ENCODE measurements at places on chromosomes 5 and 9.

GRCh38 chr5:150918613-150919012 is 13.8 kb upstream of the ZNF300 start:
- no peak for DNase-seq

DNA sequence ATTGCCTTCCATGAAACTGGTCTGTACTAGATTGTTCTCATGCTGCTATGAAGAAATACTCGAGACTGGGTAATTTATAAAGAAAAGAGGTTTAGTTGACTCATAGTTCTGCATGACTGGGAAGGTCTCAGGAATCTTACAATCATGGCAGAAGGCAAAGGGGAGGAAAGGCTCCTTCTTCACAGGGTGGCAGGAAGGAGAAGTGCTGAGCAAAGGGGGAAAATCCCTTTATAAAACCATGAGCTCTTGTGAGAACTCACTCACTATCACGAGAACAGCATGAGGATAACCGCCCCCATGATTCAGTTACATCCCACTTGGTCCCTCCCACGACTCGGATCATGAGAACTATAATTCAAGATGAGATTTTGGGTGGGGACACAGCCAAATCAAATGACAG is 163.2 kb downstream of the RFK start:
- DNase-seq: no peak

- DNase-seq: no peak
Measured at GRCh38 chr9:80698725-80699410, 990.5 kb downstream of the TLE1 start.

- peak; percentile 68 for DNase-seq
Measured at GRCh38 chr5:139458580-139459407, 3.7 kb downstream of the ECSCR start.

GRCh38 chr9:106487266-106487665 is 375.7 kb upstream of the ZNF462 start:
- DNase-seq: no peak

GRCh38 chr5:118933703-118934102 is 54.6 kb downstream of the DTWD2 start:
- no peak for DNase-seq

DNA sequence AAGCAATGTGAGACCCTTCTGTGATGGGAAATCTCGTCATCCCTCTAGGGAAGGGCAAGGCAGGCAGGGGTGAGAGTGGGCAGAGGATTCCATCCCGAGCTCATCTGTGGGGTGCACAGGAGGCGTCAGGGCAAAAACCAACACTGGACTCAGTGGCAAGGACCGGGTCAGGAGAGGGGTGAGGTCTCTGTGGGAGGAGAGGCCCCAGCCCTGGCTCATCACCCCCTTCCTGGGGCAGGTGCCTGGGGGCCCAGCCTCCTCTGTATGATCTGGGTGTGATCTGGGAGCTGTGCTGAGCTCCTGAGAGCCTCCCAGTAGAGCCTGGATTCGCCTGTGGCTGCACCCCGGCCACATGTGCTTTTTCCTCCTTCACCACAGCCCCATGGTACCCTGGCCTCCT is 597 bp downstream of the SPATA31E1 start:
- DNase-seq: no peak

- no peak for DNase-seq
Measured at GRCh38 chr9:134553996-134554372, 87.6 kb upstream of the COL5A1 start.

GRCh38 chr9:101966691-101967090 is 228.2 kb upstream of the GRIN3A start:
- DNase-seq: no peak

DNA sequence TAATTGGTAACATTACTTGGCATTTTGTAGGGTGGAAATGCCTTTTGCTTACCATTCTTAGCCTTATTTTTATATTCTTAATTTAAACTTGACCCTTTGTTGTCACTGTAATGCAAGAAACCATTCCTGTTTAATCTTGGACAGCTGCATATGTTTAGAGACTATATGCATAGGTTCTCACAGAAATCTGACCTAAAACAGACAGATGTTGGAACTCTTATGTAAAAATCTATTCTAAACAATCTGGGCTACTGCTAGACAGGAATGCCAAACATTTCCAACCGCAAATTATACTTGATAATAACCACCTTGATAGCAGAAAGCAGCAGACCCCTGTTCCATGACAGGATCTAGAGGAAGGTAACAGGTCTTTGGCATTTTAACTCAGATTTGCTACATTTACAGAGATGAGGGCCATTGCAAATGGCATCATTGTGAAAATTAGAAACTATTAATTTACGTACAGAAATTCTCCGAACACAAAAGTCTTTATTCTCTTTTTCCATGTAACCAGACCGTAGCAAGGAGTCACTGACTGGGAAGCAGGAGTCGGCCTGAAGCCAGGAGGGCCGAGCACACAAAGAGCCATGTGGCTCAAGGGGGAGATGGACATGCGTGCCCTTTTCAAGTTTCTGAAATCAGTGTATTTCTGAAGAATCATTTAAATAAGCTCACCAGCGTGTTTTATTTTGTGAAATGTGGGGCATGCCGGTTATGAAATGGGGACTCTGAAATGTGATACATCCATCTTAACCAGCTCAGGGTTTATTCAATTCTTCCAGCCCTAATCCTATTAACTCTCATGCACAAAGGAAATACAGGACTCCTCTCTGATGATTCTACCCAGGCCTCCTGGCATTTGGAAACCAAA is 139.3 kb downstream of the AOPEP start:
- DNase-seq: no peak

DNA sequence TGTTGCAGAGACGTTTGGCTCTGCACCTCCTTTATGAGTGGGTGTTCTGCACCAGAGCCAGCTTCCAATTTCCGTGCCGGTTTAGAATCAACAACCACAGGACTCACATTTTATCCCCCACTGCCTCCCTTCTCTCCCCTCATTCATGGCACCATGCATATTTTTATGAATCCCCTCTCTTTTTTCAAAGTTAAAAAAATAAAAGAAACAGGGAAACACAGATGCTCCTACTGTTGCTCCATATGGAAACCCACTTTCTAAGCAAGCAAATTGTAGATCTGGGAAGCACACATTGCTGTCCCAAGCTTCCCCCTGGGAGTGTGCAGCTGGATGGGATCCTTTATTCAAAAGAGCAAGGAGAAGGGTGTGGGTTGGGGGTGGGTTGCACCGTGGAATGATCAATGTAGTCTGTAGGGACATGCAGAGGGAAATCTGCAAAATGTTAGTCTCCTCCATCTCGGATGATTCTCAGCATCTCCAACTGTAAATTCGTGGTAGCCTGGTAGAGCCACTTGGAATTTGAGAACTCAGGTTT is 410.0 kb upstream of the ADAMTSL1 start:
- no peak for DNase-seq

GRCh38 chr5:135208903-135209721 is 175.1 kb upstream of the PITX1 start:
- DNase-seq: no peak

DNA sequence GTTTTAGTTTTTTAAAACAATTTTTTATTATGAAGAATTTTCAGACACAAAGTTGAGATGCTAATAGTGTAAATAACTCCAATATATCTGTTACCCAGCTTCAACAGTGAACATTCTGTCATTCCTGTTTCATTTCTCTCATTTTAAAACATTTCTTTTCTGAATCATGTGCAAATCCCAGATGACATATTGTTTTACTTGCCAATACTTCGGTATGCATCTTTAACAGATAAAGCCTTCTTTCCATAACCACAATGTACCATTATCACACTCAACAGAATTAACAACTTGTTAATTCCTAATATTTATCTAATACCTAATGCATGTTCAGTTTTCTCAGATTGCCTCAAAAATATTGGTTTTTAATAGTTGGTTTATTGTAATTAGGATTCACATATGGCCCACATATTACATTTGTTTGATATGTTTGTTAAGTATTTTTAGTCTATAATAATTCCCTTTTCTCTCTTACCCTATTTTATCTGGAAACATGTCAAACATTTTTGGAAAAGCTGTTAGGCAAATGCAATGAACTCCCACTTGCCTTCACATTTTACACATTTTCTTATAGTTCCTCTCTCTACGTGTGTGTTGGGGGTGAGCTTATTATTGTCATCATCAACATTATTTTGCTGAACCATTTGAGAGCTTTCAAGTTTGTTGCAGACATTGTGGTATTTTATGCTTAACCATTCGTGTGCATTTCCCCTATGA is 58.7 kb upstream of the ANKRD55 start:
- DNase-seq: no peak

- no peak for DNase-seq
Measured at GRCh38 chr5:94485067-94485466, 133.3 kb downstream of the KIAA0825 start.

- no peak for DNase-seq
Measured at GRCh38 chr5:19235101-19235584, 752.9 kb downstream of the CDH18 start.

DNA sequence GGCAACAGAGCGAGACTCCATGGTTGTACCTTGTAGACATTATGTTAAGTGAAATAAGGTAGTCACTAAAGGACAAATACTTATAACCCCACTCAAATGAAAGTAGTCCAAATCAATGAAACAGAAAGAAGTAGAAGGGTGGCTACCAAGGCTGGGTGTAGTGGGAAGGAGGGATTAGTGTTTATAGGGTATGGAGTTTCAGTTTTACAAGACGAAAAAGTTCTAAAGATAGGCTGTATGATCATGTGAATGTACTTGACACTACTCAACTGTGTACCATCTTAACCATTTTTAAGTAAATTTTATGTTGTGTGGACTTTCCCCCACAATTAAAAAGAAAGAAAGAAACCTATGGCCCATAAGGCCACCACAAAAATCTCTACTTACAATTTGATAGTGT is 32.2 kb downstream of the ALDH7A1 start:
- no peak for DNase-seq

DNA sequence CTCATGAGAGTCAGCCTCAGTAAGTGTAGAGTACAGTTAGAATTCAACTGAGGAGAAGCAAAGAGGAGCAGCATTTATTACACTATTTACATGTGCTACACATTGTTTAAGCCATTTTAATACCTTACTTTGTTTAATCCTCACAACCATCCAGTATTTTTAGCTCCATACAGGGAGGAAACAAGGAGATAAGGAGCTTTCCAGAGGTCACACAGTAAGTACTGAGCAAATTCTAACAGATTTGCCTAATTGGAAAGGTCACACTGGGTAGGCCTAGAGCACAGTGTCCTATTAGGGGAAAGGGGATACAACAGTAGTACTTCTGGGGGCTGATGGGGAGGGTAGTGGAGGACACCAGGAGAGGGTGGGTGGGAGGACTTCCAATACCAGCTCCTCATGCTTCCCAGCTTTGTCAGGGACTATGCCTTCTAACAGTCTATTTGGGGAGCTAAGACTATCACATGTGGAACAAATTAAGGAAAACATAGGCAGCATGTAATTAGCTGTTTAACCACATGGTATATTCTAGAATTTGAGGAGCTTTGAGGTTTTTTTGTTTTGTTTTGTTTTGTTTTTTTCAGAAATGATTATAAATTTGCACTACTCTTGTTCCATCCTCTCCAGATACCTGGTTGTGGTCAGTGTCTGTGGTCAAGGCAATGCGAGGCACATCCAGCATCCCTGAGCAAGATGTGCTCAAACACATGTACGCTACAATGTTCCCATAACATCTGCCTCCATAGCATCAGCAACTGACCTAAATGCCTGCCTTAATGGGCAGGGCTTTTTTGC is 96.0 kb upstream of the SLC12A2 start:
- no peak for DNase-seq

GRCh38 chr5:33684496-33685159 is 207.2 kb downstream of the ADAMTS12 start:
- no peak for DNase-seq

DNA sequence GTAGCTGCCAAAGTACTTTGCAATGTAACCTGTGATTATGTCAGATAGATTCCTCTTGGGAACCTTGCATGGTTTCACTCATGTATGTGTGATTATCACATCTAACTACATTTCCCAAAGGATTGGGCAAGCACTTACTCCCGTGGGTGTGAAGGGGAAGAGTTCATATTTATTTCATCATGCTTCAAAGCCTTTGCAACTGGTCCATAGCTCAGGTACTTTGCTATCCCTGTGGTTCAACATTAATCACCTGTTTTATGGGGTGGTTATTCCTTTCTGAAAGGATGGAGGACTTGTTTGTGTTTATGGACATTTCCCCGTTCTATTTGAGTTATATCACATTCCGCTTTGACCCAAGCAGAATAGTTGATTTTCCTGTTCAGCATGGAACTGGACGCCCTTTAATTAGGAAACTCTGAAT is 13.6 kb upstream of the ERMP1 start:
- DNase-seq: no peak

DNA sequence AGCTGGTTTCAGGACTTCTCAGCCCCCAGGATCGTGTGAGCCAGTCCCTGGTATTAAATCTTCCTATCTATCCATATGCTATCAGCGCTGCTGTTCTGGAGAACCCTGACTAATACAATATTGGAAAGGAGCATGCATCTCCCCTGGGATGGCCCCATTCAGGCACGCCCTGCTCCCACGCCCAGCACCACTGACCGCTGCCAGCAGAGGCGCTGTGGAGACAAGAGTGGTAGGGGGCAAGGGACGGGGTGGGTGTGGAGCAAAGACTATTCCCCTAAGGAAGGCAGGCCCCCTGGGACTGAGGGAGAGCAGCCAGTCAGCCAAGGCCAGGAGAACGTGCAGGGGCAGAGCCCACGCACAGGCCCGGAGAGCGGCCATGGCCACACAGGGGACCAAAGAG is 116.0 kb downstream of the VAV2 start:
- no peak for DNase-seq

DNA sequence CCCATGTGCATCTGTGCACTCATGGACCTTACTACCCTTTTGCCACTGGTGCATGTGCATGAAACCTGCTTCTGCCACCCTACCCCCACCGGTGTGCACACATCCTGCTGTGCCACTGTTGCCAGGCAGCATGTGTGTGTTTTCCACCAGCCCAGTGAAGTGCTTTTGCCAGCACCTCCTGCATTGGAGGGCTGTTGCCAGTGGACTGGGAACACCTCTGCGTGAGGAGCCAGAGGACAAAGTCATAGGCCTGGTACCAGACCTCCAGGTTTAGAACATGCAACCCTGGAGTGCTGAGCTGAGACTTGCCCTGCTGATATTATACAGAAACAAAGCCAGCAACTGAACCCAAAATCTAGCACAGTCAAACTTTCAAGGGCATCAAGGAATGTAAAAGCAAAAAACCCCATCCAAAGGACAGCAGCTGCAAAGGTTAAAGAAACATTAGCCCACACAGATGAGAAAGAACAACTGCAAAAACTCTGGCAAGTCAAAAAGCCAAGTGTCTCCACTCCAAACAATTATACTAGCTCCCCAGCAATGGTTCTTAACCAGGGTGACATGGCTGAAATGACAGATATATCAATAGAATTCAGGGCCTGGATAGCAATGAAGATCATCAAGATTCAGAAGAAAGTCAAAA is 70.6 kb upstream of the PTPN3 start:
- no peak for DNase-seq

DNA sequence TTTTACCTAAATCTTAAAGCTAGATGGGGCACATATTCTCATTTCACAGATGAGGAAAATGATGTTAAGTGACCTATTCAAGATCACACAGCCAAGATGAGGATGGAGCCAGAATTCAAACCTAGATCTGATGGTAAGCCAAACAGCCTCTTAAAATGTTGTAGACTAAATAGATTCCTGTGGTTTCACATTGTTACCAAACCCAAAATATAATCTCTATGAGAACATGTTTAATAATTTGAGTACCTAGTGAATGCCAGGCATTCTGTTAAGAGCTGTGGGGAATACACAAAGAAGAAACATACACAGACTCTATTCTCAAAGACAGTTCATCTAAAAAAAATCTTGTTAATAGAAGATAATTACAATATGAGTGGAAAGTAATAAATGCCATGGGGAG is 25.2 kb downstream of the HOMER1 start:
- no peak for DNase-seq

- no peak for DNase-seq
Measured at GRCh38 chr5:171442287-171443042, 23.0 kb downstream of the FGF18 start.

Measured in effector memory CD8-positive, alpha-beta T cell (primary cell).